ENCODE measurements at places on chromosomes 1 and 21.

- DNase-seq, result no peak
Observed at GRCh38 chr1:41274752-41275545, 32.8 kb upstream of the SCMH1 start.

DNA sequence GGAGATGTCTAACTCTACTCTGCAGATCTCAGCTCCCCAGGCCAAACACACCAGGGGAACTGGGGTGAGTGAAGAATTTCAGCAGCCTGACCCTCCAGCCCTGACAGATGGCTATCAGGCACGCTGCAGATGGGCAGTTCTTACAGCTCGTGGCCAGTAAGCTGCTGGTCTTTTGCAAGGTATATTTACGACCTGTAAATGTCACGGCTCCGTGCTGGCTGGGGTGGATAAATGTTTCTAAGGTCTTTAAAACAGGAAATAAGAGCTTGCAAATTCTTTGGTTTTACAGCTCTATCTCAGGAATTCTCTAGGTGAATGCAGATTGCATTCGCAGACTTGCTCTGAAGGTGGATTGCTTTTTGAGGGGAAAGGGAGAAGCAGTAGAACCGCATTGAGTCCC is 10.1 kb downstream of the DOP1B start:
- no peak for DNase-seq

- DNase-seq, result peak; percentile 92
Observed at GRCh38 chr1:77759071-77760028, at the start of gene USP33. Gene USP33, minus strand, starts transcription at chr1:77759852. Its CDS starts 18,155 bp downstream, at chr1:77741697.

- no peak for DNase-seq
Observed at GRCh38 chr1:170518185-170518834, 13.7 kb upstream of the GORAB start.

GRCh38 chr1:62450301-62450700 is 13.5 kb downstream of the USP1 start:
- no peak for DNase-seq

DNA sequence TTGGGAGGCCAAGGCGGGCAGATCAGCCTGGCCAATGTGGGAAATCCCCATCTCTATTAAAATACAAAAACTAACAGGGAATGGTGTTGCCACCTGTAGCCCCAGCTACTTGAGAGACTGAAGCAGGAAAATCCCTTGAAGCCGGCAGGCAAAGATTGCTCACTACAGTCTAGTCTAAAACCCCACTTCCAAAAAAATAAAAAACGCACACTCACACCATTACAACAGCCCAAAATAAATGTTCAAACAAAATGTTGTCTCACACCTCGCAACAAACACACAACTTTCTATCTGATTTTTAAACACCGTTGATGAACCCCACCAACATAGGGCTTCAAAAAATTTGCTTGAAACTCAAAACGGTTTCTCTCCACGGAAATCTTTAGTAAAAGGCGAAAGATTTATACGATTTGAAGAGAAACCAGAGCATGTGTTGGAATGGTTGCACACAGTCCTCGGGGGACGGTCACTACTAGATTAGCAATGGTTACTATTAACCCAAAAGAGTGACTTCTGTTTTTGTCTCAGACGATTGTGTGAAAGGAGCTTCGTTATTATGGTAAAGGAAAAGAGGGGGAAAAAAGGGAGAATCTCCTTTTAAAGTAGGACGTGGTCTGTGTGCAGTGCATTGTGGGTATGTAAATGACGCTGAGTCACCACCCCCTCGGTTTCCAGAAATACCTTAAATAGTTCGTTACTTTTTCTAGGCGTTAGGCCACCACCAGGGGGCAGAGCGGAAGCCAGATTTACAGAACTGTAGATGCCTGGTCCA is at the start of gene RNU5D-1:
TSS of gene RNU5D-1 (minus strand) at position 430 of the 772 bp plus-strand sequence.
- DNase-seq, result peak; percentile 97

GRCh38 chr1:221856228-221857093 is 114.6 kb upstream of the DUSP10 start:
- DNase-seq, result no peak

All from activated CD8-positive, alpha-beta memory T cell treated with anti-CD3 and anti-CD28 coated beads, Interleukin-2, amount 10 ng/mL, durations not matched to agents 7 days and 5 days (primary cell).